HCT116 (cell line): ENCODE measurements at places on chromosomes 11 and 22. TPM values are rescaled to one million over a fixed set of nuclear protein-coding genes. Genes with fewer than 3 reads are reported as not detected.

The SERPINH1 gene
- total RNA-seq, result 84.9 TPM

The SVIP gene
- 18.6 TPM for total RNA-seq

The SCGB1D2 gene
- total RNA-seq, result not detected

The ART5 gene
- total RNA-seq, result 5.6 TPM

- no peak for DNase-seq
These were observed 57.8 kb upstream of the RCN1 start for GRCh38 chr11:32033067-32033466.

GRCh38 chr11:13767471-13767870, 99.0 kb downstream of the FAR1 start:
- no peak for DNase-seq

DNA sequence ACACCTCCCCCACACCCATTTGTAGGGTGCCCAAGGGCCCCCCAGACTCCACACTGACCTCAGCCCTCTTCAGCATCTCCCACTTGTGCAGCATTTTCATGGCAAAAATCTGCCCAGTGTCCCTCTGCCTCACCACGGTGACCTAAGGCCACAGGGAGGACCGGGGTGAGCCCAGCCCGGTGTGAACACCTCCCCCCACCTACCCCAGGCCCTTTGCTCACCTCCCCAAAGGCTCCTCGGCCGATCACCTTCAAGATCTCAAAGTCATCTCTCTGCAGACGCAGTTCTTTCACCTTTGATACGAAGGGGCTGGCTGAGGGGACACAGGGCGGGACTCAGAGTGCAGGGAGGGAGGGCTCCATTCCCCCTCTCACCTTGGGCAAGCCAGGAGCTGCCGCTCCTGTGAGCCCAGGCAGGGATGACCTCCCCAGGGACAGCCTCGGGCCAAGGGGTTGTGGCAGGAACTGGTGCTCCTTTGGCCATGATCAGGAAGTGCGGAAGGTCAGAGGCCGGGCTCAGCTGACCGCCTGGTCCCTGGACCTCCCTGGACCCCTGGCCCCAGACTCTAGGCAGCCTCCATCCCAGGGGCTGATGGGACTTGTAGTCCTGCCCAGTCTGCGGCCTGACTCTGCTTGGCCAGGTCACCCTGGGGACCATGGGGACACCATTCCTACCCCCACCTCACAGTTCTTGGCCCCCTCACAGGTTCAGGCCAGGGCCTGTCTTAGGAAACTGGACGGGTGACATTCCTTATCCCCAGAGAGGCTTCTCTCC, 2.7 kb downstream of the CDC42BPG start:
- DNase-seq, result no peak

DNA sequence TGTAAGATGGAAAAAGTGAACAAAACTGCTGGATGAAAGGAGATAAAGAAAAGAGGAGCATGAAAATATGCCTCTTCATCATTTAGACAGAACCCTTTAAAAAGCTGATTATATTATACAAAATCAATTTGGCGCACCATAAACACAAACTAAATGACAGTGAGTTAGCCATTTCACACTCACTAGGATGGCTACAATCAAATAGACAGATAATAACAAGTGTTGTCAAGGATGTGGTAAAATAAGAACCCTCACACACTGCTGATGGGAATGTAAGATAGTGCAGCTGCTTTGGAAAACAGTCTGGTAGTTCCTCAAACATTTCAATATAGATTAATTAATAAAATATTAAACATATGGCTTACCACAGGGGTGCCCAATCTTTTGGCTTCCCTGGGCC, 99.7 kb downstream of the CWF19L2 start:
- no peak for DNase-seq

- DNase-seq, result no peak
These were observed 17.0 kb downstream of the UVRAG start for GRCh38 chr11:75831915-75832502.

DNA sequence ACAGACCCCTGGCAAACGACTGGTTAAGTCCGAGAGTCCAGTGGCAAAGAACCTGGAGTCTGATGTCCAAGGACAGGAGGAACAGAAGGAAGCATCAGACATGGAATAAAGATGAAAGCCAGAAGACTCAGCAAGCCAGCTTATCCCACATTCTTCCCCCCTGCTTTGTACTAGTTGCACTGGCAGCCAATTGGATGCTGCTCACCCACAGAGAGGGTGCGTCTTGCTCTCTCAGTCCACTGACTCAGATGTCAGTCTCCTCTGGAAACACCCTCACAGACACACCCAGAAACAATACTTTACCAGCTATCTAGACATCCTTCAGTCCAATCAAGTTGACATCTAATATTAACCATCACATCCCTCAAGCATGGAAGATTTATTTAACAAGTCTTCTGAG, 1265.8 kb upstream of the CNTN5 start:
- no peak for DNase-seq

DNA sequence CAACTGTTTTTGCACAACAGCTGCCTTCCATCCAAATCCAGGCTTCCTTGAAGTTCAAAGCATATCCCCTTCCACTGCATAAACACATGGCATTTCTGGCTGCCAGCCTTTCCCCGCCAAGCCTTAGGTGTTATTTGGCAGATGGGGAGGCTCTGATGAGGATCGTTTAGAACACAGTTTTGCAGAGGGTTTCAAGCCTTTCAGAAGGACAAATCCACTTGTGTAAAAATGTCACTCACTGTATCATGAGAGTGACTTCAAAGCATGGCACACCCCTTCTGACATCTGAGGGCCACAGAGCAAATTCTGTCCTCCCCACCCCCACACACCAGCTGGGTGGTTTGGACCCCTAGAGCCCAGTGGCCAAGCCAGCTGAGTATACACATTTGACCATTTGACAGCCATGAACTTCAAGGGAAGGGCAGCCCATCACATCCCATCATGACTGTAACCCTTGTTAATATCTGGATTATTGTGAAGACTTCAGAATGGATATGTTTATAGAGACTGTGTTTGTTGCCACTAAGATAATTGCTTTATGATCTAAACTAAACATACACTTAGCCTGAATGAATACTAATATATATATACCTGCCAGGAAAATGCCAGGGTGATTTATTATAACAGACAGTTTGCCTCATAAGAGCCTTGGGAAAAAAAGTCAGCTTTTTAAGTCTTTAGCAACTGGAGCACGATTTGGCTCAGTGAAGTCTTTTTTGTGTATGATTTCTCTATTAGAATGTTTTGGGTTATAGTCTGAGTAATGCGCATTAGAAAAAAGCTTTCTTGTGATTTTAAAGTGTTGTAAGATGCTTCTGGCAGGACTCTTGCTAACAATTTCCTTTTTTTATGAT, 31.9 kb downstream of the FBLN1 start:
- no peak for DNase-seq

DNA sequence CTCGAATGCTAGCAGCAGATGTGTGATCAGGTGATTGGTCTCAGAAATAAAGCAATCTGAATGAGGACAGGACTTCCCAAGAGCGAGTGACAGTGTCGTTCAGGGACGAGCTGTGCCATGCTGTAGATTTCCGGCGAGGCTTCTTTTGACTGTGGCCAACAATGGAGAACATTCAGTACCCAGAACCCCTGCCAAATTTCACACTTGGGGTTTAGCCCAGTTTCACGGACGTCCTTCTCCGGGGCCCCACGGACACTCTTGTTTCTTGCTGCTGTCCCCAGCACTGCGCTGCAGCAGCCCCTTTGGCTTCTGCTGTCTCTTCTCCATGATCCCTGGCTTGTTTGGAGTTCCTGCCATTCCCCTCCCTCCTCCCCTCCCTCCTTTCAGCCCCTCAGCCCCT, 115.1 kb upstream of the GRAMD1B start:
- DNase-seq, result no peak

DNA sequence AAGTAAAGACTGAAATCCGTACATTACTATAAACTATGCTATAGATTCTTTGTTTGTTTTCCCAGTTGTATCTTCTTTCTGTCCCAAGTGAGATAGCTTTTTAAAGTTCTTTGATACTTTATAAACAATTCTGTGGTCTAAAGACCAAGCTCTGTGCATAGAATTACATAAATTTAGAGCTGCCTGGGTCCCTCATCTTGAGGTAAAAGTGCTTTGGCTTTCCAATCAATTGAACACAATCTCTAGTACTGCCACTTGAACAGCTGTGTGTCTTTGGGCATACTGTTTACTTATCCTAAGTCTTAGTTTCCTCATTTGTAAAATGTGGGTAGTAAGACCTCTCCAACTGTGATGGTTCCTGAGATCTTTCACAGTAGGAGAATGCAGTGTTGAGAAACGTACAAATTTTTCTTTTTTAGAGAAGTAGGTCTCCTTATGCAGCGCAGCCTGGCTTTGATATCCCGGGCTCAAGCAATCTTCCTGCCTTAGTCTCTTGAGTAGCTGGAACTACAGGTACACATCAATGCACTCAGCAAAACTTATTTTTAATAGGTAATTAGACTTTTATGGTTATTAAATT, 2.5 kb upstream of the EED start:
- DNase-seq, result no peak

DNA sequence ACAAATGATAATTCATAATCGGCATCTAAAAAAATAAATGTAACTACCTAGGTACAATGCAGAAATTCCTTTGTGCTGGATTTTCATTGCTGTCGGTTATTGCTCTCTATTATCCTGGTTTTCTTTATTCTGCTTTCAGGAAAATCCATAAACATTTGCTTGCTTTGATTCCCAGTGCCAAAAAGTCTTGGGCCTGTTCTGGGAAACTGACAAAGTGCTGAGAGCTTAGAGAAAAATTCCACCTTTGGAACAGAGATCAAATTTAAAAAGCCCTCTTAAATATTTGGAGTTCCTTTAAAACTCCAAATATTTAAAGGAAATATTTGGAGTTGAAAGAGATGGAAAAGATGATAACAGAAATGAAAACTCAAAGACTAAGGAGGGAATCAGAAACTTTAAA, 87.3 kb upstream of the ZBED5 start:
- DNase-seq, result no peak
